NCI-H524 (cell line): ENCODE measurements at places on chromosomes 12 and 14.

DNA sequence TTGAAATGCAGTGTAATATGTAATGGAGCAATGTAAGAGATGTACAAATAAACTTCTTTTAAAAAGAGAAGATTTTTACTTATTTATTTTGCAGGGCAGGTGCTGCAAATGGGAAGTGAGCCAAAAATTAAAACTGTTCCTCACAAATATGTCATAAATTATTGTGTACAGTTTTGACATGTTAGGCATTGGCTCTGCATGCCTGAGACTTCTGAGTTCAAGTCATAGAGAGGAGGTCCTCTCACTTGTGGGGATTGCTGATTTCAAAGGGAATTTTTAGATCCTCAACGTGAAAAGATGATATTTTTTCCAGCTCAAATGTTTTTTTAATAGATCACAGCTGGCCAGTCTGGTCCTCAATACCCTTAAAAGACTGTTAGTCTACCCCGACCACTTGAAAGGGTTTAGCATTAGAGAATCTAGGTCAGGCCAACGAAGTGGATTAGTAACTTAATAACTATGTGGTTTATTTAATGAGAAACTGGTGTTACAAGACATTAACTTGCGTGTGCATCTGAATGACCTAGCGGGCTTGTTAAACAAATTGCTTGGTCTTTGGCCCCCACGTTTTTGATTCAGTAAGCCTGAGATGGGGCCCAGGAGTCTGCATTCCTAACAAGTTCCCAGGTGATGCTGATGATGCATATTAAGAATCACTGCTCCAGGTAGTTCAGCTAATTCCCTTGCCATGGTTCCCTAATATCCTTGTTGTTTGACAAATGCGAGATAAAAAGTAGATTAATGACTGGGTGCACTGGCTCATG is 30.9 kb upstream of the WDR89 start:
- peak; percentile 100 for DNase-seq

- no peak for DNase-seq
Observed at GRCh38 chr12:22283508-22283907, 51.0 kb downstream of the ST8SIA1 start.

- no peak for DNase-seq
Observed at GRCh38 chr12:92277795-92278194, 132.1 kb upstream of the BTG1 start.

- no peak for DNase-seq
Observed at GRCh38 chr14:101010293-101010692, 106.8 kb upstream of the RTL1 start.

DNA sequence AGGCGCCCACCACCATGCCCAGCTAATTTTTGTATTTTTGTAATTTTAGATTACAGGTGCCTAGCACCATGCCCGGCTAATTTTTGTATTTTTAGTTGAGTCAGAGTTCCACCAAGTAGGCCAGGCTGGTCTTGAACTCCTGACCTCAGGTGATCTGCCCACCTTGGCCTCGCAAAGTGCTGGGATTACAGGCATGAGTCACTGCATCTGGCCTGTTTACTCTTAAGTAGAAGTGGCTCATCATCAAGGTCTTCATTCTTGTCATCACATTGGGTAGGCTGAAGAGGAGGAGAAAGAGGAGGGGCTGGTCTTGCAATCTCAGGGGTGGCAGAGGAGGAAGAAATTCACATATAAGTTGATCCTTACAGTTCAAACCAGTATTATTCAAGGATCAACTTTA is 152.4 kb upstream of the ATP2B1 start:
- no peak for DNase-seq

- DNase-seq, result no peak
Observed at GRCh38 chr12:54463034-54463433, 10.4 kb downstream of the GTSF1 start.

DNA sequence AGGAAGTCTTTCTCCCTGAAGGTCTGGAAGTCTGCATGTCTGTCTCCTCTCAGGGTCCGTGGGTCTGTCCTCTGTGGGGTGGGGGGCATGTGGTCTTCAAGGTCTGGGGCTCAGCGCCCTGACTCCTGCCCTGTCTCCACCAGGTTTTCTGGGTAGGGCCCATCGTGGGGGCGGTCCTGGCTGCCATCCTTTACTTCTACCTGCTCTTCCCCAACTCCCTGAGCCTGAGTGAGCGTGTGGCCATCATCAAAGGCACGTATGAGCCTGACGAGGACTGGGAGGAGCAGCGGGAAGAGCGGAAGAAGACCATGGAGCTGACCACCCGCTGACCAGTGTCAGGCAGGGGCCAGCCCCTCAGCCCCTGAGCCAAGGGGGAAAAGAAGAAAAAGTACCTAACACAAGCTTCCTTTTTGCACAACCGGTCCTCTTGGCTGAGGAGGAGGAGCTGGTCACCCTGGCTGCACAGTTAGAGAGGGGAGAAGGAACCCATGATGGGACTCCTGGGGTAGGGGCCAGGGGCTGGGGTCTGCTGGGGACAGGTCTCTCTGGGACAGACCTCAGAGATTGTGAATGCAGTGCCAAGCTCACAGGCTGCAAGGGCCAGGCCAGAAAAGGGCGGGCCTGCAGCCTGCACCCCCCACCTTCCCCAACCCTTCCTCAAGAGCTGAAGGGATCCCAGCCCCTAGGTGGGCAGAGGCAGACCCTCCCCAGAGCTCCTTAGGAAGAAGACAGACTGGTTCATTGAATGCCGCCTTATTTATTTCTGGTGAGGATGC is 3.4 kb downstream of the AQP5 start:
- DNase-seq, result no peak

DNA sequence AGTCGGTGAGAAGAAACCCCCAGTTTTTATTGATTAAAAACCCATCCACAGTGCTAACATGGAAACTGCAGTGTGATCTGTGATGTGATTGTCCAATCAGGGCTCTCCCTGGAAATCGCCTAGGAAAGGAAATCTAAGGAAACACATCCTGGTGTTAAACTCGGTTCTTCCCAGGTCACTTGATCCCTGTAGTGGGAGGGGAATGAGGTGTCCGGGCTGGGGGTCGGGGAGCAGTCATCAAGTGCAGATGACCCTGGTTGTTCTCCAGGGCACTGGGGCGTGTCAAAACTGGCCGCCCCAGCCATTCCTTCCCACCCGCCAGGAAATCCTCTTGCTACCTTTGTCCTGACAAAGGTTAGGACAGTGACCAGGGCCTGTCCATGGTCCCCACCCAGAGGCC is 20.8 kb downstream of the RAB35 start:
- DNase-seq, result no peak

- no peak for DNase-seq
Observed at GRCh38 chr14:55752580-55753390, 172.8 kb downstream of the KTN1 start.

DNA sequence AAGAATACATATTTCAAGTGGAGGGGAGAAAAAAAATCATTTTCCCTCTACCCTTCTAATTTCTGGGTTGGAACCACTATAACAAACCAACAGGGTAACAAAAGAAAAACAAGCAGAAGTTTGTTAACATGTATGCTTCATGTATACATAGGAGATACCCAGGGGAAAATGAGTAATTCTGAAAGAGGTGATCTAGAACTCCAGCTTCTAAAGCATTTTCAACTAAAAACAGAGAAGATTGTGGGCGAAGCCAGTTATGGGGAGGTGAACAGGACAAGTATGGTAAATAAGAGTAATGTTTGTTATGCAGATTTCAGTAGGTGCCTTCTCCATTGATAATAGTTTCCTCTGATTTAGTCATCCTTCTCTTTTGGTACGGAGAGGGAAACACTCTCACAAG is 16.7 kb downstream of the FNTB start:
- DNase-seq, result no peak

- DNase-seq, result peak; percentile 4
Observed at GRCh38 chr12:50992819-50993218, 33.4 kb downstream of the SLC11A2 start.

DNA sequence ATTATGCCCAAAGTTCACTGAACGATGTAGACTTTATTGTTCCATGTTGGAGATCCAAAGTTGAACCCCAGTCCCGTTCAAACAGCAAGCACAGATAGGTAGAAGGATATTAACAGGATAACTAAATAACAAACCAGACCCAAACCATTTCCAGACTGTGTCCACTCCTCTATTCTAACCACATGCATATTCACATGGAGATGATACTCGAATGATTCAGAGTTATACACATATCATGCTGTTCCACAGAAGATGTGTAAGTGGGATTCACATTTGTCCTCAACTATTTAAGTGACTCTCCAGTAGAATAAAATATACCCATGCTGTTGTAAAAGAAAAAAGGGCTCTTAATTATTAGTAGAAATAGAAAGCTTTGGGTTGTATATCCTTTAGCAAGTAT is 185.9 kb downstream of the ITPR2 start:
- no peak for DNase-seq

DNA sequence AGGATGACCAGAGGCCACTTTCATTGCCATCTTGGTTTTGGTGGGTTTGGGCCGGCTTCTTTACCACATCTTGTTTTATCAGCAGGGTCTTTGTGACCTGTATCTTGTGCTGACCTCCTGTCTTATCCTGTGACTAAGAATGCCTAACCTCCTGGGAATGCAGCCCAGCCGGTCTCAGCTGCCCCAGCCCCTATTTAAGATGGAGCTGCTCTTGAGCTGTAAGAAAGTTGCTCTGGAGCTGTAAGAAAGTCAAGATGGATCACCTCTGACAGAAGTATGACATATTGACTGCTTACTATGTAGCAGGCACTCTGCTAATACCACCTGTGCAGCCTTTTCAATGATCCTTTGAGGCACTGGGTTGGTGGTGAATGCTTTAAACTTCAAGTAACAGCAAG is 52.1 kb downstream of the RIN3 start:
- no peak for DNase-seq

DNA sequence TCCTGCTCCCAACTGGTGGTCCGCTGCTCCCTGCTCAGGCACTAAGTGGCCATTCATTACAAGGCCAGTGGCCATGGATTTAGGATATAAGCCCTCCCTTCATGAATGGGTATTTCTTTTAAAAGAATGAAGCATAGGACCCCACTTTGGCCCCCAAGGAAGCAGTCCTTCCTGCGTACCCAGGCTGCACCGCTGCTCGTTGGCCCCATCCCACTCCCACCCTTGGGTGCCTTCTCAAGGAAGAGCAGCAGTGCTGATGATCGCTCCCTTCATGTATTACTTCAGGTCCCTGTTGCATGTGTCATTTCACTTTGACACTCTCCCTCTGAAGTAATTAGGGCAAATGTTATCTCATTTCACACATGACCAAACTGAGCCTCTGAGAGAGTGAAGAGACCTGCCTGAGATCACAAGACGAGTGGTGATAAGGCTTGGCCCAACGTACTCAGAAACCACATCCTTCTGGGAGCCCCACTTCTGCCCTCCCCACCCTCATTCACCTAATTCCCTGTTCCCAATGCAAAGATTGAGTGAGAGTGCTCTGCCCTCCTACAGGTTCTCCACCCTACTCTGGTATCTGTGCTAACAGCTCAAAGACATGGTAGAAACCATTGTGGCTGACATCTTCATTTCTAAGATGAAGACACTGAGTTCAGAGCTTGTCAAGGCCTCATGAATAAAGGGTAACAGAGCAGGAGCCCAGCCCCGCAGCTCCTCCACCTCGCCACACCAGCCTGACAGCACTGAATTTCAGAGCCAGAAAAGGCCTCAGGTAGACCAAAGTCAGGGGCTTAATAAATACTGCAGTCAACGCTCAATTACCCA is 10.3 kb upstream of the KRT2 start:
- no peak for DNase-seq

- DNase-seq, result no peak
Observed at GRCh38 chr14:87041290-87042020, 951.5 kb downstream of the GALC start.

GRCh38 chr14:75847584-75847983 is 134.2 kb downstream of the TGFB3 start:
- no peak for DNase-seq

GRCh38 chr12:52703878-52704277 is 554 bp upstream of the KRT77 start:
- DNase-seq, result no peak

DNA sequence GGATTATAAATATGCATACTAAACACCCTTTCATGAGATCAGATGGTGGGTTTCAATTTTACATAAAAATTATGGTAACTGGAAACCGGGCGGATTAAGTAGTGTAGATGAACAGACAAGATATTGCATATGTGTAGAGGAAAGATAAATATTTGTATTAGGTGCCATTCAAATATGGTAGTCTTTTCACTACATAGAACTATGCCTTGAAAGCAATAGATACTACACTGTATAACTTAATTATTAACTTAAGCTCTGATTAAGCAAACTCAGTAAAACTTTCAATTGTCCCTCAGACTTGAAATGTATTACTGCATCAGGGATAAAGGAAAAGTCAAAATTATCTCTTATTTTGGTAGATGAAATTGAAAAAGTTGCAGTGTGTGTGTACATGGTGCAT is 1.9 kb downstream of the PTPN21 start:
- no peak for DNase-seq

DNA sequence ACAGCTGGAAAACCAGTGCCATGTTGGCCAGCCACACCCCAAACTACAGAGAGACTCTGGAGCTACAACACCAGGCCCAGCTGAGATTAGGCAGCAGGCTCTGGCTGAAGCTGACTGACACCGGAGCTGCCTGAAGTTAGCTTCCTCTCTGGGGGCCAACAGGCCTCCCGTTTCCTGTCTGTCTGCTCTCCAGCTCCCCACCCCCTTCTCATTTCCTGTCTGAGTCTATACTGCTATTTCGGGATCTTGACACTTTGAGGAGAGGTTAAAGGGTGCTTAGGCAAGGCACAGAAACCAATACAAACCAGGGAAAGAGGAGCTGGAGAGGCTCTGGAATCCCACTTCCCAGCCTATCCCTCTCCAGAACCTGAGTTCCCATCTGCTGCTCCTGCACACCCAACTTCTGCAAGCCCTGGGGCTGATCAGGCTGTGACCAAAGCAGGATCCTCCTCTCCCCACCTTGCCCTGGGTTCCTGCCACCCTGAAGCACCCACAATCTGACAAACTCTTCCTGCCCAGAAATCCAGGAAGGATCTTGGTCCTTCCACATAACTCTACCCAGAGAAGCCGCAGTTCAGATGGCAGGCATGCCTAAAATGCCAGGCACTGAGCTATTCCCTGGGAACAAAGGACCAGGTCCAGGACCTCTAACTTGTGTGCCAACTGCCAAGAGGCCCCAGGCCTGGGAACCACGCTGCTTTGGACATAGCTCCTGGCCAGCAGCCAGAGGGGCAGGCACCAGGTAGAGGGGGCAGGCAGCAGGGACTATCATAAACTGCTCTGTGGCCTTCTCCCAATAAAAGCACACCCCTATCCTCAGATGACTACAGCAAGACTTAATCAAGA is 39.9 kb downstream of the PRPF40B start:
- DNase-seq, result no peak
